ENCODE measurements at places on chromosomes 3 and 15. TPM values are rescaled to one million over a fixed set of nuclear protein-coding genes. Genes with fewer than 3 reads are reported as not detected.

- DNase-seq, result no peak
Observed at GRCh38 chr3:56323986-56324420, 144.3 kb downstream of the ERC2 start.

GRCh38 chr15:37134244-37134643 lies 33.9 kb upstream of the MEIS2 start:
- DNase-seq, result no peak

DNA sequence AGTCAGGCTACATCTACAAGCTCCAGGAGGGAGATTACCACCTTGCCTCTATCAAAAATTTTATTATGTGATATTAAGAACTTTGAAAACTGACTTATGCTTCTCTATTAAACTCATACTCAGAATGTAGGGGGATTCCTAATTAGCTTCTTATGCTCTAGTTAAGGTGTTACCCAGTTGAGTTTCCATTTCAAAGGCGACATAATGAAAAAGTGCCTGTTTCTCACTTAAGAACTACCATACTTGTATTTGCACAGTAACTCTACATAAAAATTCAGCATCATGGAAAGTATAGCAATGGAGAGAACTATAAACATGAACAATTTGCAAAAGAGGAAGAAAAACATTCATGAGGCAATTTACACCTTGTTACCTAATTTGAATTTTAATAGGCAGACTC lies 739.1 kb downstream of the ZPLD1 start:
- no peak for DNase-seq

DNA sequence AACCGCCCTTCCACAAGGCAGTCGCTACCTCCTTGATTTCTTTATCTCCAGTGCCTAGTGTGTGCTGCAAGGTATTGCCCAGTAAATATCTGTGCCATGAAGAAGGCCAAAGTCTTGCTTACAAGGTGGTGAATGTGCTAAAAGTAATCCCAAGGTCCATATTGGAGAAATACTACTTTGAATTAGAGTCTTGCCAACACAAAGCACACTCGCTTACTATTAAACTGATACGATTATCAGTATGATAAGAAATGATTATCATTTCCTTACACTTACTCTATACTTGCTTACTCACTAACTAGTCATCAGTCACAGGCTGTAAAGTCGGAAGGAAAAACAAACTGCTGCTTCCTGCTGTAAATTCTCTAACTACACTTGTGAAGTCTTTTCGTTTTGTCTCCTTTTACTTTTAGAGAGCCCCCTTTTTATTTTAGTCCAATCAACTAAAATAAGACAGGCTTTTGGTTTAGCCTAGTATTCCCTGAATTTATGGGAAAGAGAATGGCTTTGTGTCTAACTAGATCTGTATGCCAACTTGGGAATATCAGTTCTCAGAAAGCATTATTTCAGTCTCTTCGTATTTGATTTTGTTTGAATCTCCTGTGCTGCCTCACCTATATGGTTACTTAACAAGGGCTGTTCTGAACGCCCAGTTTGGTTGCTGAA lies 107.1 kb upstream of the TSC22D2 start:
- DNase-seq, result no peak

DNA sequence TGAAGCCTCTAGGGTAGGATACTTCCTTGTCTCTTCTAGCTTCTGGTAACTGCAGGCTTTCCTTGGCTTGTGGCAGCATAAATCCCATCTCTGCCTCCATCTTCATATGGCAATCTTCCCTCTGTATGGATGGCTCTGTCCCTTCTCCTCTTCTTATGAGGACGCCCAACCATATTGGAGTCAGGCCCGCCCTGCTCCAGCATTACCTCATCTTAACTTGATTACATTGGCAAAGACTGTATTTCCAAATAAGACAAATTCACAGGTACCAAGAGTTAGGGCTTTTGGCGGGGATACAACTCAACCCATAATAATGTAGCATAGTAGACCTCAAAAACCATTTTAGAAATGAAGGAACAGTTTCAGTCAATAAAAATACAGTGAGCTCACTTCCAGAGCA lies 75.4 kb downstream of the BDH1 start:
- no peak for DNase-seq

DNA sequence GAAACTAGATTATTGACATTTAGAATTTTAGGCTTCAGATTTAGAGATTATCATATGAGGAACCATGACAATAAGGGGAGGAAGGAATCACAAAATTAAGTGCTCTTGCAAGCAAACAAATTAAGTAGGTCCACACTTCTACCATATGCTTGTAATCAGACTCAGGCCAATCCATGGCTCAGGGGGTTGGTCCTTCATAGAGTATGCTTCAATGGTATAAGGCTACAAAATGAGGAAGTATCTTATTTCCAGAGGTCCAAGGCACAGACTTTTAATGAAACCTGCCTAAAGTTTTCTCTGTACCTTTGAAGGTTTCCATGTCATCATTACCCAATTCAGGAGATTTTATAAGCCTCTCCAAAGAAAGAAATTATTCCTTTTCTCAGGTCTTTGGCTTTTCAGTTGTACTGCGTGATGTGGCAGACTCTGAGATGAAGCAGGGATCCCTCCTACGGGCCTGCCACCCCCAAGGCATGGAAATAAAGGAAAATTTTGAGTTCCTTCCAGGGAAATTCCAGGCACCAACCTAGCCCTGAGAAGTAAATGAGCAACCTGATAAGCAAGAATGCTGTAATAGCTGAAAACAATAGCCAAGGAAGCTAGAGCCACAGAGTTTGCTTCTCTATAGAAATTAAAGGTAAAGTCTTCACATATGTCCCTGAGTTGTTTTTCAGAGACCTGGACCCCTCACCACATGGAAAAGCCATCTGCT lies 36.3 kb downstream of the SERPINI2 start:
- no peak for DNase-seq

GRCh38 chr15:34657469-34658127 lies 74.1 kb upstream of the GOLGA8B start:
- no peak for DNase-seq

GRCh38 chr3:146883288-146883687 lies 278.1 kb upstream of the PLSCR5 start:
- DNase-seq, result no peak

DNA sequence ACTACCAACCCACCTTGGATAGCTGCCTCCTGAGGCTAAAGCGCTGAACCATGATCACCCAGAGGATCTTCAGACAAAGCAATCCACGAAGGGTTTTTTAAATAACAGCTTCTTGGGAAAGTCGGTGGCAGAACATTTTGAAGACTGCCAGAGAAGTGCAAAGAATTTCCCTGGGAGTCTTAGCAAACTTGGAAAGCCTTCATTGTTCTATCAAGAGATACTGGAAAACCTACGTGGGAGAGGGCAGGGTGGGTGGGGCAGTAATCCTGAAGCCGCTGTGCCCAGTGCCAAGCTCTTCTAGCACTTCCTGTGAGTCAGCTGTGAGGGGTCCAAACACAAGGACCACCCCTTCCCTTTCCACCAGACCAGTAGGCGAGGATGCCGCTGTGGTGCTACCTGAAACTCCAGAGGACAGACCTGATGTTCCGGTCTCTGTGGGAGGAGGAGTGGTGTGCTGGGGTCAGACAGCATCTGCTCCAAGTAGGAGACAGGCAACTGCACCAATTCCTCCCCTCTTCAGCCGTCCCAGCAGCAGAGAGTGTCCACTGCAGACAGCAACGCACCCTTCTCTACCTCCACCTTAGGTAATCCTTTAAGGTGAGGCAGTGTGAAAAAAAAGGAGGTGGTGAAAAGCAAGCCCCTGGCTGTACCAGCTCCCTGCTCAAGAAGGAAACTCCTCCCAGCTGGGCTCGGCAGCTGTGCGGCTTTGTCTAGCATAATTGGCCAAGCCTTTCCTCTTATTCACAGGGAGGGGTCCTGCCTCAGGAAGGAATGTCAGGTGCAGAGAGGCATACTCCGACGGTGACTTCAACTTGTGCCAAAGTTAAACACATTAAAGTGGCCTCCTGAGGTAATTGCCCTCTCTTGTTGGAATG lies 99.0 kb downstream of the TMCC1 start:
- peak; percentile 61 for DNase-seq

GRCh38 chr3:172516318-172517214 lies 6.7 kb downstream of the TNFSF10 start:
- no peak for DNase-seq

- peak; percentile 84 for DNase-seq
Observed at GRCh38 chr15:65132878-65133547, 595 bp downstream of the PDCD7 start.

DNA sequence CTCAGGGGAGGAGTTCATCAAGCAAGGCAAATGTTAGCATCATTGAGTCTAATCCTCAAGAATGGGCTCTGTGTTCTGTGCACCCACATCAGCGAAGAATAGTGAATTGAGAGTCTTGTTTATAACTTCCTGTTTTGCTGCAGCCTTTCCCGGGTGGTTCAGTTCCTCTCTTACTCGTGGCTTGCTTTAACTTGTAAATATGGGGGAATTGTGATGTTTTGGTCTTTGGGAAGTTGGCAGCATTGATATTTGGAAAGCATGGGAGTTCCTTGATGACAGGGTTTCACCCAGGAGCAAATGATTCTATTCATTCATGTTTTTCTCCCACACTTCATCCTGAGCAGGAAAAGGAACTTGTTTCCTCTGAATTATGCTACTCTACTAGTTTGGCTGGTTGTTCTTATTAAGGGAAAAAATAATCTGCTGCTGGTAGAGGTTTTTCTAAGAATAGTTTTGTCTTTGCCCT lies 40.4 kb downstream of the GPD1L start:
- no peak for DNase-seq

DNA sequence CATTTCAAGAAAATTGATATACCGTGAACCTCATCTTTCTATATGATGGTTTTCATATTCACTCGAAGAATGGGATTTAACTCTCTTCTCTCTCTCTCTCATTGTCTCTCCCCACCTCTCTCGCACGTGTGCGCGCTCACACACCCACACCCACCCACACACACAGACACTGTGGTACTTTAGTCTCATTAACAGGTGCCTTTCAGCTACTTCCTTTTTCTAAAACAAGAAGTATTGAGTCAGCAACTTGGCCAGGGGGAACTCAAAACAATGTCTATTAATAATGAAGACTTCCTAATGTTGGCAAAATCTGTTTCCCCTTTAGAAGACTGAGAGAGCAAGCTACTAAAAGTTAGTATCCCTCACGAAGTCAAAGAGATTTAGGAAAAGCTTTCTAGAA lies 150.7 kb downstream of the TMCO5A start:
- no peak for DNase-seq

DNA sequence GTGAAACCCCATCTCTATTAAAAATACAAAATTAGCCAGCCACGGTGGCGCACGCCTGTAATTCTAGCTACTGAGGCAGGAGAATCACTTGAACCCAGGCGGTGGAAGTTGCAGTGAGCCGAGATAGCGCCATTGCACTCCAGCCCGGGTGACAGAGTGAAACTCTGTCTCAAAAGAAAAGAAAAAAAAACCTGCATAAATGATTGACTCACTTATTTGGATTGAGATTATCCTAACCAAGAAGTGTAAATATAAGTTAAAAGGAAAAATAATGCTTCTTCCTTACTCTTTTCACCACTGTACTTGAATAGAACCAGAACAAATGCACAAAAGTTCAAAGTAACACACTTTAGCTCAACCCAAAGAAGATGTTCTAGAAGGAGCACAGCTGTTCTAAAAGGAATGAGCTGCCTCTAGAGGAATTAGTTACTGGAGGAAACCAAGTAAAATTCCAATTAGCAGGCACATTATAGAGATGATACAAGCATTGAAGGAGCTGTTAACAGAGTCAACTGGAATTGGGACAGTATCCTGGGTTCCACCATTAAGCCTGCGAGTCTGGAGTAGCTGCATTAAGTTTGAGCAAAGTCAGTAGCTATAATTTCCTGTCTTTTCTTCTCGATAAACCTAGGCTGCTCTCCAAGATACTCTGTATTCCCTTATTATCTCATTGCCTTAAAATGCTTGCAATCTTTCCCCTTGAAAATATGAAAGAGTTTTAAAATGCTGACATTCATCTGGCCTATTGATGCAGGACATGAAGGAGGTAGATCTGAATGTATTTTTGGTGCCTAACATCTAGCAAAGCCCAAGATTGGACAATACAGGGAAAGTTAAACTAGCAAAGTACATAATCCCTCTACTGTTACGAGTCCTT lies 9.5 kb downstream of the MTHFS start:
- no peak for DNase-seq

GRCh38 chr3:13401149-13401548 lies 19.0 kb downstream of the NUP210 start:
- no peak for DNase-seq

GRCh38 chr3:167502401-167502800 lies 28.6 kb upstream of the SERPINI2 start:
- no peak for DNase-seq

DNA sequence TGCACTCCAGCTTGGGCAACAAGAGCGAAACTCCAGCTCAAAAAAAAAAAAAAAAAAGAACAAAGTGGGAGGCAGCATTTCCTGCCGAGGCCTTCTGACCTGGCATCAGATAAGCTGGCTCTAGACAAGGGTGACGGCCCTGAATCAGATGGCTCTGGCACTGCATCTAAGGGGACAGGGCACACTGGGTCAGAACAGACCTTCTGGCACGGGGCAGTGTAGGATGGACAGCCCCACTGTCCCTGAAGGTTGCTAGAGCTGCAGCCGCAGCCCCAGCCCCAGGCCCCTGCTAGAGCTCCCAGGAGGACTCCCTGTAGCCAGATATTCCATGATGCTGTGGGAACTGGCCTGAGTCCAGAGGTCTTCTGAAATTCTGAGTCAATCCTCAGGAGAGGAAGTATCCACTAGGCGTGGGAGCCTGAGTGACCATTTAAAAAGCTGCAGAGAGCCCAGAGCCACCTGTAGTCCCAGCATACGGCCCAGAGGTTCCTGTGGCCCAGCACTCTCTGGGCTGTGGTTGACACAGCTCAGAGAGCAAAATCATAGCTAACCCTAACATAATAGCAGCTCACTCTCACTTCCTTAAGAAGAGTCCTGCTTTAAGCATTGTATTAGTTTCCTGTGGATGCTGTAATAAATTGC lies 69.2 kb upstream of the MFGE8 start:
- peak; percentile 84 for DNase-seq

Gene LSM3
- 17.2 TPM for total RNA-seq

Gene PLA2G4B
- 5.8 TPM for total RNA-seq

Gene ANKRD63
- total RNA-seq, result 0.92 TPM

Gene SI
- total RNA-seq, result not detected

Gene SPTSSB
- total RNA-seq, result 0.57 TPM

Gene BUB1B
- 2.4 TPM for total RNA-seq

Gene ASB14
- total RNA-seq, result 9.0 TPM

Gene FBXW12
- total RNA-seq, result not detected

Gene PIAS1
- 26.1 TPM for total RNA-seq

Gene SLCO3A1
- 45.9 TPM for total RNA-seq

Gene CFAP100
- total RNA-seq, result not detected

Measured in Right ventricle myocardium inferior (tissue), 1 donor.